ENCODE measurements at places on chromosomes 3 and 15.

GRCh38 chr3:61807865-61808276 is 246.5 kb downstream of the PTPRG start:
- no peak for DNase-seq

DNA sequence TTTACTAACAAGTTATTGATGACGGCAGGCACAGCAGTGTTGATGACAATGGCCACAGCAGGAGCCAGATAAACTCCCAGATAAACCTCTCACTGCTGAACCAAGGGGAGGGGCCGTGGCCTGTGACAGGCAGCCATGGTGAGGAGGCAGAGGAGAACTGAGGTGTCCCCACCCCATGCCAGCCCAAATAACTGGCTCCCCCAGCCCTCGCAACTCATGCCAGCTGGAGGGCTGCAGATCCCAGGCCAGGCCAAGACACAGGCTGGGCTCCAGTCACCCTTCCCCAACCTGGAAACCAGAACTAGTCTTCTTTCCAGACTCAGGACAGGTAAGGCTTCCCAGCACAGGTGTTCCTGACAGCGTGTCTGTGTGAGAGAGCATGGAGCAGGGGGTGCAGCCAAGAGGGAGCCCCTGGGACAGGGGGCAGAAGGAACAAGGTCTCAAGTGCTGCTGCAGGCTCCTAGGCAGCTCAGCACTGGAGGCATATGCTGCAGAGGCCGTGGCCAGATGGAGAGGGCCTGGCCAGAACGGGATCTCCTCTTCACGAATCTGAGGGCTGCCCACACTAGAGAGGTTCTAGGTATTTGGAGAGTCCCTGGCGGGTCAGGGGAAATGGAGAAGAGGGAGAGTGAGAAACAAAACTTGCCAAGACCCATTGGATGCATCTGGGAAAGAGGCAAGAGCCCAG is 15.9 kb downstream of the PLA2G4F start:
- no peak for DNase-seq

DNA sequence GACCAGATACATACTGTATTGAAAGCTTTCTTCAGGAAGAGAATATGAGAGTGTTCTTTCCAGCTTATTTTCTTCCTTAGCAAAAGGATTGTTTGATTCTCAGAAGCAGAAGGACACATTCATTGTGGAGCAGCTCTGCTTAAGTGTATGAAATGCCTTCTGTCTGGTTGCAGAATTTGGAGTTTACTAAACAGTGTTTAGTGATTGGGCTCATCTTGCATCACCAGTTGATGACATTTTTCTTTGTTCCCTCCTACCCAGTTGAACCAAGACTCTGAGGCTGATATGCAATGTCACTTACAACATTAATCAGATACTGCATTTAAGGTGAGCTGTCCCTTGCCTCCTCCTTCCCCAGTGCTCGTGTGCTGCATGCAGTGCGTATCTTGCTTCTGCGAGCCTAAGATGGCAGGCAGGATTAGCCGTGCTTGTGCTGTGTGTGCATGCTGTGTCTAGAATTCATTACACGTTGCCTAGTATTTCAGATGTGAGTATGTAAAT is 18.4 kb downstream of the ZBTB38 start:
- no peak for DNase-seq

- DNase-seq, result no peak
Measured at GRCh38 chr3:106715286-106715685, 662.0 kb upstream of the CCDC54 start.

GRCh38 chr3:59884409-59884808 is 834.6 kb upstream of the CFAP20DC start:
- no peak for DNase-seq

DNA sequence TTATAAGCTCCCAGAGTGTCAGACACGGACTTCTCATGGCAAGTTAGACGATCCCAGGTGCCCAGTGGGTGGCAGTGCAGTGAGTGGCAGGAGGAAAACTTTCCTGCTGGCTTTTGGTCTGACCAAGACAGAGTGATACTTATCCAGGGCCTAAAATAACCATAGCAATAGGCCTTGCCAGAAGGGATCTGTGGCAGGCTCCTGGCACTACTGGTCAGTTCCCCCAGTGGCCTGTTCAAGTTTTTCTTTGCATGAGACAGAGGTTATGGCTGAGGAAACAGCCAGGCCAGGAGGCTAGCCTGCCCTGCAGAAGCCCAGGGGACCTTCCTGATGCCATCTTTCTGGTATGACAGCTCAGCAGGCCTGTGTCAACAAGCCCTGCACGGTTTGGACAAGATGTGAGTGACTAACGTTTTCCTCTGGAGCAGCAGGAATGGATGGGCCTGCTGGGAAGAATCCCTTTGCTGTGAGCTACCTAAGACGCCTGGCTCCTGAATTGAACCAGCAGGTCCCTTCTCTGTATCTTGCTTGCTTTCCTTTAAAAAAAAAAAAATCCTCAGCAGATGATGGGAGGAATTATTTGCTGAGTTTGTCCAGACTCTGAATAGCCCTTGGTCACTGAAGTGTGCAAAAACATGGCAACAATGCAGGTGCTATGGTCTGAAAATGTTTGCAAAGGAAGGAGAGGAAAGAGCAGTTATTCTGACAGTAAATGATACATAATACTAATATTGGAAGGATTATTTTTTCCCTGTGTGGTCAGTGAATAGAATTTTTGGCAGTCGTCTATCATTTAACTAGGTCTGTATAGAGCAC is 18.0 kb downstream of the SCG5 start:
- peak; percentile 68 for DNase-seq

DNA sequence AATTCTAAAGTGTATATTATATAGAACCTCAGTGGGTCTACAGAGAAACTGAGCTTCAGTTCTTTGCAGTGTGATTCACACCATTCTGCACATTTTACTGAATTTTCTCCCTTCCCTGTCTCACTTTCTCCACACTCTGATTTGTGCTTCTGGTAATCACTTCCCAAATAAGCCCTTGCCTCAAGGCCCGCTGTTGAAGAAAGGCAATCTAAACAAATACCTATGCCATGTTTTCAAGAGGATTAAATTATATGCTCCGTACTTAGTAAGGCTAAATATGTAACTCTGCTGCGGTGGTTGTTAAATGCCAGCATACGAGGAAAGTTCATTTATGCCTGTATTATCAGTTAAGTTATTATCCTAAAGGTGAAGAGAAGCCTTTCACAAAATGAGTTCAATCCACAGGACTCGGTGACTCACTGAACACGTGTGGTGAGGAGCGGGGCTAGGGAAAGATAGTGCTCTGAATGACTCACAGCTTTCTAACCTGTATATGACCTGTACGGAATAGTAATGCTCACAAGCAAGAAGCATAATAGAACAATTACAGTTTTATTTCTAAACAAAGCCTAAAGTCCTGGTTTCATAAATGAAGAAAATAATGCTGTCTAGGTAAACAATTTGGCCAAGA is 25.1 kb downstream of the CNTN6 start:
- peak; percentile 13 for DNase-seq

Data from brain pericyte (primary cell).